ENCODE measurements at places on chromosomes 2 and 18.
A peak's percentile ranks its signal among the peaks of the same experiment; 100 is the strongest.

- DNase-seq, result no peak
Measured at GRCh38 chr2:120373424-120373823, 27.5 kb downstream of the INHBB start.

DNA sequence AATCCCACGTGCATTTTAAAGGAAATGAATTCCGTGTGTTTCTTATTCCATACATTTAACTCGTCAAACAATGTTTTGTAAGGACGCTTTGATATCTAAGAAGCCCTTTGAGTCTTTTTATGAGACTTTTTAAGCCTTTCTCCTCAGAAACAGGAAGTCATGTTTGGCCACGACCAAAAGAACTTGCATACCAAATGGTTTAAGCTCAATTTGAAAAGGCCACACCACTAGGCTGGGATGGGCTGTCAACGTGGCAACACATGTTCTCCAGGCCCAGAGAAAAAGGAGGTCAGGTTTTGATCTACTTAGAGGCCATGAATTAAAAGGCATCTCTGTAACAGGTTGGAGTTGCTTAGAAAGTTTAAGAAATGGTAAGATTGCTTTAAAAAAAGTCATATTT is 441.8 kb downstream of the CMPK2 start:
- no peak for DNase-seq

GRCh38 chr2:151852260-151853069 is 24.2 kb upstream of the ARL5A start:
- DNase-seq, result no peak

- no peak for DNase-seq
Measured at GRCh38 chr2:131641414-131642206, 113.9 kb downstream of the CCDC74A start.

DNA sequence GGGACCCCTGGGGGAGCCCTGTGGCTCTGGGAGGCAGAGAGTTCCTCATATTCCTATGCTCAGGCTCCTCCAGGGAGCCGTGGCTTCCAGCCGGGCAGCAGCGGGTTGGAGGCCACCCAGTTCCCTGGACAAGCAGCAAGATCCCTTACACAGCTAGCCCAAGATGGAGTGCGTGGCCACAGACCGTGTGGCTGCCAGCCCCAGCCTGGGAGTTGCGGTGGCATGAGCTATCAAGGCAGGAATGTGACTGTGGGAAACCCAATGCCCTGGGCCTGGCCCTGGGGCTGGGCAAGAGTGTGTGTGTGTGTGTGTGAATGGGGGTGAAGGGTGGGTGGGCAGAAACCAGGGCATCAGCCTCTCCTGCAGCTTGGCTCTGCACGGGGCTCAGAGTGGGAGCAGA is 130.5 kb downstream of the DYSF start:
- DNase-seq, result no peak

DNA sequence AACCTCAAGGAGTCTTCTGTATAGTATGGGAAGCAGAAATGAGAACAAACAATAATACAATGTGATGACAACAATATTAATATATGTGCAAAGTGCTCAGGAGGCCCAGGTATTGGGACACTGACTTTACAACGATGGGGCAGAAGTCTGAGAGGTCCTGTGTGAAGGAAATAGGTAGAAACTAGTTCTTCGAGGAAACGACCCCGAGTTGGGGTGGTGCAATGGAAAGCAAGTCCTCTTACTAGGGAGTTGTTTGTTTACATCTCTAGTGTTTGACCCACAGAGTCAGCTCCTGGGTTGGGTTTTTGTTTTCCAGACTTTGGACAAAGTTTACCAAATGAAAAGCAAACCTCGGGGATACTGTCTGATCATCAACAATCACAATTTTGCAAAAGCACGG is 16.2 kb downstream of the CASP8 start:
- no peak for DNase-seq

DNA sequence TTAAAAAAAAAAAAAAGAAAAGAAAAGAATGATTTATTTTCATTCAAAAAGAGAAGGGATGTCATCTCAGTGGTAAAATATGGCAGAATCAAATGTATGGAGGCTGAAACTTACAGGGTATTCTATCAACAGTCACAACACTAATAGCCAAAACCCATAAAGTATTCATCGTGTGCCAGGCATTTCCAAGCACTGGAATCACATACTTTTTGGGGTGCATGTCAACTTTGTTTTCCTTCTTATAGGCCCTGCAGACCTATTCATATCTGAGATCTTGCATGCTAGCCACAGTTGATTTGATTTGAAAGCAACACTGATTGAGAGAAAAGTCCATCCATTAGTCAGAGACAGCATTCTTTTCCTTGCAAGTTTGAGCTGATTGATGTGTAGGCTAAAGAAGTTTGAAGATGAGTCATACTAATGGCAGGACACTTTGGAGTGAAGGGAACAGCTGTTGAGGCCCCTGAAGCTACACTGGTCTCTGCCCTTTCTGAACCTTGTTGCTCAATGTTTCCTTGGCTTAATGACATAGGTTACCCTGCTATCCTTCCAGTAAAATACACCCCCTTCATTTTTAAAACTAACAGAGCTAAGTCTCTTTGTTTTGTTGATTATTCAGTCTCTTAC is 22.0 kb downstream of the KATNAL2 start:
- DNase-seq, result no peak

DNA sequence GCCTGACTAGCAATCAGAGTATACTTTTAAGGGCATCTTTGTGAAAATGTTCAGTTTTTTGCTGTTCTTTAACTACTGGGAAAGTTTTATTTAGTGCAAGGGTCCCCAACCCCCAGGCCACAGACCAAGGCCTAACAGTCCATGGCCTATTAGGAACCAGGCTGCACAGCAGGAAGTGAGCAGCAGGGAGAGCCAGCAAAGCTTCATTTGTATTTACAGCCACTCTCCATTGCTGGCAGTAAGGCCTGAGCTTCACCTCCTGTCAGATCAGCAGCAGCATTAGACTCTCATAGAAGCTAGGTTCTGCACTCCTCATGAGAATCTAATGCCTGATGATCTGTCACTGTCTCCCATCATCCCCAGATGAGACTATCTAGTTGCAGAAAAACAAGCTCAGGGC is 17.1 kb upstream of the NR4A2 start:
- DNase-seq, result no peak

GRCh38 chr2:88074854-88075292 is 7.2 kb downstream of the SMYD1 start:
- no peak for DNase-seq

GRCh38 chr2:172437419-172438341 is 10.3 kb downstream of the ITGA6 start:
- no peak for DNase-seq

DNA sequence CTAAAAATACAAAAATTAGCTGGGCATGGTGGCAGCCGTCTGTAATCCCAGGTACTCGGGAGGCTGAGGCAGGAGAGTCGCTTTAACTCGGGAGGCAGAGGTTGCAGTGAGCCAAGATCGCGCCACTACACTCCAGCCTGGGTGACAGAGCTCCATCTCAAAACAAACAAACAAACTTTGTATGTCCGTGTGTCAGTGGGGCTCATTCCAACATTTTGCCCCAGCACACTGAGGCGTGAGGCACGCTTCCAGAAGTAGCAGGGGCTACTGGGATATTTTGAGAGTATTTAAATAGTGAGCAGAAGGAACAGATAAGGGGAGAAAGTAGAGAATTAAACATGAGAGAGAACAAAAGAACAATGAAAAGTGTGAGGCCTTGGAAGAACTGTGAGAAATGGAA is 83.3 kb upstream of the TANK start:
- no peak for DNase-seq

GRCh38 chr2:201975434-201975833 is 58.2 kb upstream of the FZD7 start:
- DNase-seq, result no peak

DNA sequence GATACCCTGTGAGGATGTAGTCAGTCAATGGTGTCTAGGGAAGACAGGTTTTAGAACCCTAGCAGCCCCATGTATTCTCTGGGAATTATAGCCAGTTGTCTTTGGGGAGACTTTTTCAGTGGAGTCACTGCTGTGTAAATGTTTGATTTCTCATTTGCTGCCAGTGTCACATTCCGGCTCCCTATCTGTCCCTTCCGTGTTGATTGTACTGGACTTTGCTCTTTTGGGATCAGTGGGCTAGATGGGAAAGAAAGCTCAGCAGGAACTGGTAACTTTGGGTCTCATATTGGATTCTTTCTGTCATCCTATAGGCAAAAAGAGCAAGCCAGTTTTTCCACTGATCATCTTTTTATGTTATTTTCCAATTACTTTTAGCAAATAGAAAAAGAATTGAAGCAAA is 70.1 kb downstream of the GTF3C3 start:
- no peak for DNase-seq

DNA sequence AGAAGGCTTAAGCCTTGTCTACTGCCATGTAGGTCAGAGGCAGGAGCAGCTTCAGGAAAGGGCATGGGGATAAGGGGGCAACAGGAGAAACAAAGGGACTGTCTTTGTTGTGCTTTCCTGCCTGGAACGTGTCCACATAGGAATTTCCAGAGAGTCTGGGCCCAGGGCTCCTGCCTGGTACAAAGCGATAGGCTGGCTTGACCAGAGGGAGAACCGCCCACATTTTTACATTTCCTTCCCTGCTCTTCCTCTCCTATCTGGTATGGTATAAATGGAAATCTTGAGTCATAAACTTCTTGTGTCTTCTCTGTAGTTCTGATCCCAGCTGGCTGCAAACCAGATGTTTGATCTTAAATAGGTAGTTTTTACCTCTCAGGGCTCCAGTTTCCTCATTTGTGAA is 414.8 kb downstream of the HRH4 start:
- DNase-seq, result no peak

GRCh38 chr2:238087211-238087610 is 12.9 kb upstream of the ESPNL start:
- DNase-seq, result no peak

DNA sequence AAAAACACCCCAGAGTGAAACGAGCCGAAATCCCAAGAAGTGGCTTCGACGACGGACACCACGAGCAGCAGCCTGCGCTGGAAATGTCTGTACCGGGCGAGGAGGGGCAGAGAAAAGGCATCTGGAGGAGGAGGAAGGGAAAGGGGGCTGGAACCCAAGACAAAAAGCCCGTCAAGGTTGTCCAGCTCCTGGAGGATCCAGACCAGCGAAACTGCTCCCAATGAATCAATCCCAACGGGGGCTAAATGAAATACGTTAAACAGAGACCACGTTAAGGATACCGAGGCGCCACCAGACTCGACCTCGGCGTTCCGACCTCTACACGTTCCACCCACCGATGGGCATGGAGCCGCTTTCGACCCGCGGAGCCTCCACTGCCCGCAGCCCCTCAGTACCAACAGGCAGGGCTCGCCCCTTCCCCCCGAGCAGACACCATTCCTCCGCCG is 400 bp downstream of the CCDC88A start:
- DNase-seq, result peak; percentile 55

- no peak for DNase-seq
Measured at GRCh38 chr2:32732912-32733472, 105.1 kb downstream of the TTC27 start.

DNA sequence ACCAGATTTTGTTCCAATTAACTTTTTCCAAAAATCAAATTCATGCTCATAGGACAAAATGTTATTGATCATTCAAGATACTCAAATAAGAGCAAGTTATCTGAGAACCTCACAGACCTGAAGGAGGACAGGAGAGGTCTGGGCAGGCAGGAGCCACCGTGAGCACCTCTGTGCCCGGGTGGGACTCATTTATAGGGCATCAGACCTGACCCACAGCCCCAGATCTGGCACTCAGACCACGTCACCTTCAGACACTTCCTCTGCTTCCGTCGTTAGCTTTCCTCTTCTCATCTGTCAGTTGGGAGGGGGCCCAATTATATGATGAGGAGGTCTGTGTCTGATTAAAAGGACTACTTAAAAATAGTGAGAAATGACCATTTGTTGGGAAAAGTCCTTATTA is 169.4 kb downstream of the EIPR1 start:
- DNase-seq, result no peak

DNA sequence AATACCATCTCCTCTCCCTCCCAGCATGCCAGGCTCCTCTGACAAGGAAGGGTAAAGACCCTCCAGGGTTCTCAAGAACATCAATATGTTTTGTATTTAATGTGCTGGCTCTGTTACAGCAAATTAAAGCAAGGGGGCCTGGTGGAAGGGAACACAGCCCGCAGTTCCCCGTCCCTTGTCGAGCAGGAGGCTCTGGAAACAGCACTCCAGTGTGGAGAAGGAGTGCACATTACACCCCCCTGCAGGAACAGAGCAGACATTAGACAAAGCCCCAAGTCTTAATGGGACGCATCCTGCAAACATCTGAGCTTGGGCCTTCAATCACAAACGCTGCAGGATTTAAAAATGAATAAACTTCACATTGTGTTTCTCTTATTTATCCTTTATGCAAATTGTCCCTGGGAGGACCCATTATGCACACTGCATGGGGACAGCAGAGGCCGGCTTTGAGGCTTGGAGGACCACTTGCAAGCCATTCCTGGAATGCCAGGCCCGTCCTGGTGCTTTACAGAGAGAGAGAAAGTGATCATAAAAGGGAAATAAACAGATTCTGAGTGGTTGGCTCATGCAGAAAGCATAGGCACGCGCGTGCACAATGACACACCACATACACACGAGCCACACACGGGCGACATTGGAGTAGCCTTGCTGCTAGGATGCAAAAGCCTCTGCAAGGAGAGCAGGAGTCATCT is 328.7 kb downstream of the SMAD2 start:
- no peak for DNase-seq

GRCh38 chr2:212448698-212449097 is 89.9 kb downstream of the ERBB4 start:
- DNase-seq, result no peak

DNA sequence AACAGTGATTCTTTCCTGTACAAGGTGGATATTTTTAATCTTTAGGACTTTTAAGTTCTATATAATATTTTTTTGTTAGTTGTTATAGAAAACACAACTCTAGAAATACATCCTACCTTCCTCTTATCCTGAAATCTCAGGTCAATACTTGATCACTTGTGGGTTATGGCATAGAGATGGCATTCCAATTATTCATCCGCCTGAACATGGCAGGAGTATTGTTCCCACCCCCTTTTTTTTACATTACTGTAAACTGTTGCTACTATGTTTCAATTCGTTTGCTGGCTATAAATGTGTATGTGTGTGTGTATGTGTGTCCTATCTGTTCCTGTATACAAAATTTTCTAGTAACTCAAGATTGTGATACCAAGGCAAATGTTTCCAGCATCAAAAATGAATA is 43.3 kb upstream of the FN1 start:
- DNase-seq, result no peak

DNA sequence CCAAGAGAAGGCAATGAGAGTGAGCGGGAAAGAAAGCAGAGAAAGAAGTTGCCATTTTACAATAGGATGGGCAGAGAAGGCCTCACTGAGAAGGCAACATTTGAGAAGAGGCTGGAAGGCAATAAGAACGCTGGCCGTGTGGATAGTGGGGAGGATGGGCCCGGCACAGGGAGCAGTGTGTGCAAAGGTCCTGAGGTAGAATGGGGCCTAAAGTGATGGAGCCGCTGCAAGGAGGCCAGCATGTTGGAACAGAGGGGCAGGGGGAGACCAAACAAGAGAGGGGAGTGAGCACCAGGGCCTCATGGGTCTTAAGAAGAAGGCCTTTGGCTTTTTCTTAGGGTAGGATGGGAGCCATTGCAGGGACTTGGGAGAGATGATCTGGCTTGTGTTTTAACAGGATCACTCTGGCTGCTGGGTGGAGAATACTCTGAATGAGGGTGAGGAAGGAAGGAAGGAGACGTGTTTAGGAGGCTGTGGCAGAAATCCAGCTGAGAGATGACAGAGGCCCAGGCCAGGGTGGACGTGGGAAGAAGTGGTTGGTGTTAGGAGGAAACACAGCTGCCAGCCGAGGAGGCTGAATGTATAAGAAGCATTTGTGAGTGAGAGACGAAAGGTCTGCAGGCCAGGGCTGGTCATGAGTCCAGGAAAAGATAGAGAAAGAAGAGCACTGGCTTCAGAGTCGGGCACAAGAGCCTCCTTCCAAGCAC is 159.8 kb downstream of the KLHL29 start:
- DNase-seq, result no peak
